ENCODE measurements at places on chromosomes 3 and 15.

DNA sequence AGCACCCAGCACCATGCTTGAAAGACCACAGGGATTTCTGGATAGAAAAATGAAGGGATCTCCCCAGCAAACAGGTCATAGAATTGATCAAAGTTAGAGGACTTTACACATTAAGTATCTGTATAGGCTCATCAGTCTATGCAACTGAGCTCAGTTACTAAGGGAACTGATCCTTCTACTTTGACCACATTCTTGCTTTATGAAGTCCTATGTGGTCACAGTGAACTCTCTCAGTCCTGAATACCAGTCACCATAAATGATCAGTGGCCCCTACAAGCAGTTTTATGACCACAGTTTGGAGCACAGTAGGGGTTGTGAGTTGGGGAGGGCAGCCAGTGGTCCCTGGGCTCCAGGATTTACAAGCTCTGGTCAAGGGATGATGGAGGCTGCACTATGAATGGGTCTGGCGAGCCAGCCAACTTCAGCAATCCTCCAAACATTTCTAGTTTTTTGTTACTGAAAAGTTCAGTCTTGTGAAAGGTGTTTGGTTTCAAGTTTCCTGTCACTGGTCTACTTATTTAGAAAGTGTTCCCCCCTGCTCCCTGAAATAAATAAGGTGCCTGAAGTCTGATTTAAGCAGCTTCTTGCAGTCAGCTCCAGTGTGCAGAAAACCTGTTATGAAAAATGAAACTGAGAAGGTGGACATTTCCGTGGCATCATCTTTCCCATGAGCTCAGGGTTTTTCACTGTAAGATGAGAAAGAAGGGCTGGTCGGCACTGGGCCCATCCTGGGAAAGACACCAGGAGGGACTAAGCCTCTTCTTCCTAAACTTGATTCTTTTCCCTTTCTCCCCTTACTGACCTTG, 75.5 kb downstream of the DAPK2 start:
- ATAC-seq = no peak

GRCh38 chr15:66943456-66944095, 121.8 kb upstream of the SMAD3 start:
- ATAC-seq = no peak

GRCh38 chr15:43218908-43219706, 1.7 kb downstream of the EPB42 start:
- peak; percentile 41 for ATAC-seq

DNA sequence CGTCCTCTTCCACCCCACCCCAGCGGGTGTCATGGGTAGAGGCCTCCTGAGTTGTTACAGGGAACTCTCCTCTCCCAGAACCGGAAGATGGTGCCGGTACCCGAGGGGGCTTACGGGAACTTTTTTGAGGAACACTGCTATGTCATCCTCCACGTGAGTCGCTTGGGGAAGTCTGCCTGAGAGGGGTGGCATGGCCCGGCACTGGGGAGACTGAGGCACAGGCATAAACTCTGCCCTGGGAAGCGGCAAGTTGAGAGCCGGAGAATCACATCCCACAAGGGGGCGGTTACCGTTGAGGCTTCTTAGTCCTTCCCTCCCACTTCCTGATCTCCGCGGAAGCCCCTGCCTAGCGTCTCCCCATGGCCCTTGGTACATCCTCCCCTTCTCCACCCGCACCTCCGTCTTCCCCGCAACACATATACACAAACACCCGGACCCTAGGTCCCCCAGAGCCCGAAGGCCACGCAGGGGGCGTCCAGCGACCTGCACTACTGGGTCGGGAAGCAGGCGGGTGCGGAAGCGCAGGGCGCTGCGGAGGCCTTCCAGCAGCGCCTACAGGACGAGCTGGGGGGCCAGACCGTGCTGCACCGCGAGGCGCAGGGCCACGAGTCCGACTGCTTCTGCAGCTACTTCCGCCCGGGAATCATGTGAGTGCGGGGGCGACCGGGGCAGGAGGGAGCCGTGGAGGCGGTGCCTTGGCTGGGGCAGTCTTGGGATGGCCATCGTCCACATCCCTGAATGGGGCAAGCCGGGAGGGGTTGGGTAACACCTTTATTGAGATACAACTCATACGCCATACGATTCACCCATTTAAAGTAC, 3.4 kb downstream of the VILL start:
- peak; percentile 77 for ATAC-seq

DNA sequence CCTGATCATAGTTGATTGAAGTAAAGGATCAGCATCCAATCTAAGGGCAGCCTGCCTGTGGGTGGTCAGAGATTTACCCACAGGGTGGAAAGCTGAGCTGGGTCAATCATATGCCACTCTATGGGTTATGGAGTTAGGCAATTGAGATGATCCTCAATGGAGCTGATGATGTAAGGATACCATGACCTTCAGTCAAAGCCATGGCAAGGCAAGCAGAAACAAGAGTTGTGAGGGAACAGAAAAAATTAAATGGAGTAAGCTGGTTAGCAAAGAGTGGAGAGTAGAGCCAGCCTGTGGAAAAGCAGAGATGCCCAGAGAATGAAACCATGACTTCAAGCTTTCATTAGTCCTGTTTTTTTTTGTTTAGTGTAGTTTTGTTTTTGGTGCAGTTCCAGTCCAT, 5.7 kb upstream of the IQGAP1 start:
- ATAC-seq = no peak

- ATAC-seq = no peak
These were observed 597.9 kb downstream of the PDCD6IP start for GRCh38 chr3:34396288-34396687.

DNA sequence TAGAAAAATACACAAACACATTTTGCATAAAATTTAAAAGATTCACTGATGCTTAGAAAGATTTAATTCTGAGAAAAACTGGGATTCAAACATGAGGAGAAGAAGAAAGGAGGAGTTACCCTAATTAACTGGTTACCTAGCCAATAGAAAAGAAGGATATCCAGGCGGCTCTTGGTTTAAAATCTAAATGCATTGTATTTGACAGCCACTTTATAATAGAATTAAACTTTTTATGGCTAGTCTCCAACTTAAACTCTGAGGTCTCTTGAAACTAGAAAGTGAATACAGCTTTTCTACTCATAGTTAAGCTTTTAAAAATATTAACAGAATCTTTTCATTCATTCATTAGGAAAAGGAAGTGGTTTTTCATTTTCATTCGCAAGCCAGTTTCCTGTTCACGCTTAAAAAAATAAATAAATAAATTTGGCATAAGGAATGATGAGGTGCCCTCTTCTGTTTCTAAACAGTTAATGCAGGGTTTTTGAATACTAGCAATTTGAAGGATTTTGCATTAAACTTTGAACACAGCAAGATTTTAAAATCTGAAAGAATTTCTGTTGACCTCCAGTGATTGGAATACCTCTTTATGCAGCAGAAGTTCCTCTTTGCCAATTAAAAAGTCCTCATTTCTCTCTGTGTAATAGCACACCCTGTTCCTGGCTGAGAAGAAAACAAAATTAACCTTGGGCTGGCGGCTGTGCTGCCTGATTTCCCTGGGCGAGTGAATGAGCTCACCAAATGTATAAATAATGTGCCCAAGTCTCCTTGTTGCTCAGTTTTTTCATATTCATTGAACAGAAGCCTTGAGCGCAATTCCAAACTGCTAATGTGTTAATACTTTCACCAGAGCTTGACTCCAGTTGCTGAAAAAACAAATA, 105.1 kb downstream of the ZMAT3 start:
- ATAC-seq = peak; percentile 73

DNA sequence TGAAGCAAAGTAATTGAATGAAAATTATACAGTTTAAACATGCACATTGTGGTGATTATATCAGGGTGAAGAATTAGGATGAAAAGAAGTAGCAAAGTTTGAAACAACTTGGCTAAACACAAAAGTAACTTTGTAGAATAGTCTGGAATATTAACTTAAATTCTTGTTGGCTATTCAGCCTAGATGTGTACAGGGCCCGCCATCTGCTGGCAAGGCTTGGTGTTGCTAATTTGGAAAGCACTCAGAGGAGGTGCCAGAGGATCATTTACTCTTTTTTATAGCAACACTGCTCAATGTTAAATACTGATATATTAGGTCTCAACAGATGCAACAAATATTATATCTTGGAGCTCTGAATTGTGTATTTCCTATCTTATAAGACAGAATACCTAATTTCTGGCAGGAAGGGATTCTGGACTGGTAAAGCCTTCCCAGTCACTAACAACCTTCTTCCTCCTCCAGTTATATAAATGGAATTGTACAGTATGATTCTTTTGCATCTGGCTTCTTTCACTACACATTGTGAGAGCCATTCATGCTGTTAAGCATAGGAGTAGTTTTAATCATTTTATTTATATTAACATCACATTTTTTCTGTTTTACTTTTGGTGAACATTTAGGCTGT, 36.1 kb downstream of the TTC23 start:
- ATAC-seq = peak; percentile 97

DNA sequence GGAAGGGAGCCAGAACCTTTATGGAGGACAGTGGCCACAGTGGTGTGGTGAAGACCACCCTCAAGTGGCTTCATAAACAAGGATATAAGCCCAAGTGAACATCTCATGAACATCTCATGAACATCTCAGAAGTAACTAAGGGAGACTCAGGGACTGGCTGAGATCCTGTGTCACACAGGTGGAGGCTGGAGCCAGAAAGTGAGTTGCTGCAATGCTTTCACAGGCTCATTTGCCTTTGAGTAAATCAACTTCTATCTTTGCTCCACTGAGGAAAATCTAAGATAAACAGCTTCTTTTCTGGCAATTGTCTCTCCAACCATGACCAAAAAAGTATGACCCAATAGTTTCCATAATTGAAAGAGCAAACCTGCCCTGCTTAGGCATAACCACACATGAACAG, 152.9 kb downstream of the CADPS start:
- no peak for ATAC-seq

DNA sequence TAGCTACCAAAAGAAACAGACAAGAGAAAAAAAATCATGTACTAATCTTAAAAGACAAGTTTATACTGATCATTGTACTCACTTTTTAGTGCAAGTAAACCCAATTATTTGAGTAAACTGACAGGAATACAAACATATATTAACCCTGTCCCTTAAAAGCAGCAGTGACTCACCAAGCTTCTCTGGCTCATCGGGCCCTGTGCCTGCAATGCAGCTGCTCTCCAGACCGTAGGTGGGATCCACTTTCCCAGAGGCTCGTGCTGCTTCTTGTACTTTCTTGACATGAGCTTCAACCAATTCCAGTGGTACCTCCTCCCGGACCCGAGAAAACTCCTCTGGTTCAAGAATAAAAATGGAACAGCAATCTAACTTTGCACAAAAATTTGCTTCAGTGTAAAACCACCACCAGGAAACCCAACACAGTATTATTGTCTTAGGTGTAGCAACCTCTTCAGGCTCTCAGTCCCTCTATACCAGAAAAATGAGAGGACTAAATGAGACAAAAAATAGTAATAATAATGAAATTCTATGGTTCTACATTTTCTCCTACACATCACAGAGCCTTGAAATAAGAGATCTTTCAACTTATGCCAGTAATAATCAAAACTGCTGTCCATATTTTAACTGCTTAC, 82.6 kb upstream of the CSPG5 start:
- peak; percentile 97 for ATAC-seq

- ATAC-seq = no peak
These were observed 91.1 kb downstream of the RSRC1 start for GRCh38 chr3:158200955-158201354.

GRCh38 chr3:172312711-172313110, 135.5 kb downstream of the GHSR start:
- ATAC-seq = no peak

GRCh38 chr3:35624698-35625097, 14.6 kb upstream of the ARPP21 start:
- ATAC-seq = no peak

DNA sequence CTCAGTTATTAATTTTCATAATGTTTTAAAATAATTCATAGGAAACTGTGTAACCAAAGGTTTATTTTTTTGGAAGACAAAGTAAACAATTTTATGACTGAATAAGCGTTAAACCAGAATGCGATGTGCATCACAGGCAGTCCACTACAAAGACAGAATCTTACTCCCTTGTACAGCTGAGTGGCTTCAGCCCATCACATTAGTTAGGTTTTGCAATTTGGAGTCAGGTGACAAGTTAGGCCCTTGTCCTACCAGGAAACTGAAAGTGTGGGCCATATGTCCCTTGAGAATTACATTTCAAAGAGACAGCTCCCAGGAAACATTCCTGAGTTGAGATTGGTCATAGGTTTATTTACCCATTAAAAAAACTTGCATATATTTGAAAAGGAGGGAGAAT, 156.3 kb downstream of the MEX3B start:
- ATAC-seq = no peak

DNA sequence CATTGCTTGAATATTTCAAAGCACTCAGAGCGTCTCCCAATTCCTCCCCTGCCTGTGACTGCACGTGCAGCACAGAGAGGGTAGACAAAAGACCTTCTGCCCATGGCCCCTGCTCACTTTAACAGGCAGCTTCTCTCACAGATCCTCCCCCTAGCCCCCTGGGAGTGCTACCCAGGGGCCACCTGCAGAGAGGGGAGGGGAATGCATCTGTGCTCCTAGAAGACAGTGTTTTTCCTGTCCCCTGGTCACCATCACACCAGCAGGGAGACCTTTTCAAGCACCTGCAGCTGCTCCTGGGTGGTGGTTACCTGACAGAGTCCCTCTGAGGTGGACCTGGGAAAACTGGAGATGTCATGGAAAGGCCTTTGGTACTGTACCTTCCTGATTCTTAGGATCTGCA, 56.7 kb upstream of the PRR23C start:
- no peak for ATAC-seq

DNA sequence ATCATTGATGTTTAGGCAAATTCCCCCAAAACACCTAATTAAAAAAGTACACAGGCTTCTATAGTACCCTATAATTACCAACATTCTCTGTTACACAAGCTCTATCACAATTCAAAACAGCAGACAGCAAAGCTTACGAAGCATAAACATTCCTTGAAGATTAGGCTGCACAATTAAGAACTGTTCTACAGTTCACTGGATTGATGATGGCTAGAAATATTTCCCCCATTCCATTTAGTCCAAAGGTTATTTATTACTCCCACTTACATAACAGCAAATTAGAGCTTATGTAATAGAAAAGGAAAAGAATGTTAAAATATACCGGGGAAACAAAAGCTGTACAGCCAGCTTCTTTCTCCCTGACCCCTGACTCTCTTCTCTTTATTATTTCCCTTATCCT, 49.3 kb downstream of the UACA start:
- peak; percentile 72 for ATAC-seq

- no peak for ATAC-seq
These were observed 24.7 kb downstream of the SLC15A2 start for GRCh38 chr3:121918779-121919483.
